HFFc6 (cell line): ENCODE measurements at places on chromosomes 6 and 20. TPM values are rescaled to one million over a fixed set of nuclear protein-coding genes. Genes with fewer than 3 reads are reported as not detected.

DNA sequence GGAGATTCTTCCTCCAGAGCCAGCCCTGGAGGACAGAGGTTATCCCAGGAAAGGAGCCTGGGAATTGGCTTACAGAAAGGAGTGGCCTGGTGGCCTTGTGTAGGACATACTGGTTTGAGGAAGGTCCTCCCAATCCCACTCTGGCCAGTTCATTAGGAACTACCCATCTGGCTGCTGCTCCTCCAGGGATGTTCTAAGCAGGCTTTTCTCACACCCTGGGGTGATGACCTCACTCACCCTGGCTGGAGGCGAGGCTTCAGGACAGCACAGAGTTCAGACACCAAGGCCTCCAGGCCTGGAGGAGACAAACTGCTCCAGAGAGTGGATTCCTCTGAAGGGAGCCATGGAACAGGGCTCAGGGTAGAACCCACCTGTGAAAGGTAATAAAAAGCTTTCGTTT, 8.9 kb downstream of the GNMT start:
- H3K27ac ChIP-seq, result no peak overlapping the region
- H3K4me1 ChIP-seq, result peaks cover 20% of the 10 kb centered on the region
- no peak overlapping the region for H3K4me3 ChIP-seq
- no peaks in the 10 kb centered on the region; the same call in 1 of the 2 replicates for H3K27me3 ChIP-seq
- no peak for DNase-seq
- H3K36me3 ChIP-seq, result no peaks in the 10 kb centered on the region

The TSPO2 gene
- not detected in 3 replicates for total RNA-seq

DNA sequence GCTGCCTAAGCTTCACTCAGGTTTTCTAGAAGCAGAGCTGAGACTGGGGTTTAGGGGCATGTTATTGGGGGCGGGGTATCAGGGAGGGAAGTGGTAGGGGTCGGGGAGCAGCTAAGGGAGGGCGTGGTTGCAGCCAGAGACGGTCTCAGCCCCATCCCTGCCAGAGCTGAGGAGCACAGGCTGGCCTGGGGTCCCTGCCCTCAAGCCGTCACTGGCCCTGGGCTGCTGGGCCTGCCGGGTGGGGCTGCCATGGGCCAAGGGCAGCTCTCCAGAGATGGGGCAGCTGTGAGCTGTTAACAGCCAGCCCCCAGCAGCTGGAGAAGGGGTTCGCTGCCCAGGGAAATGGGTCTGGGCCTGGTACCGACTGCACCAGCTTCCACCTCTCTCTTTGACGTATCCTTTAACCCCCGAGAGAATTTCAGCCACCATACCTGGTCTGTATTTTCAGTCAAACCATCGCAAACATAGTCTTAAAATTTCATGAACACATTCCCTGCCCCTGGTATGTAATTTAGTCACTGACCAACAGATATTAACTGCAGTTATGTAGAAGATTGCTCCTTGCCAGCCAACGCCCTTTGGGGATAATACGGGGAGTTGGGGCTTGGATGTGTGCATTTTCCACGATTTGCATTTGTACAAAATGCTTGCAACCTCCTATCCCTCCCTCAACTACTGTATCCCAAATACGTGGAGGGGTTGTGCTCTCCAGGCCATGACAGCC, 253.4 kb downstream of the TAF4 start:
- no peak overlapping the region for H3K4me3 ChIP-seq
- DNase-seq, result no peak
- no peak overlapping the region for H3K27ac ChIP-seq
- H3K36me3 ChIP-seq, result no peaks in the 10 kb centered on the region
- no peaks in the 10 kb centered on the region for H3K4me1 ChIP-seq
- peaks cover 13% of the 10 kb centered on the region for H3K27me3 ChIP-seq

DNA sequence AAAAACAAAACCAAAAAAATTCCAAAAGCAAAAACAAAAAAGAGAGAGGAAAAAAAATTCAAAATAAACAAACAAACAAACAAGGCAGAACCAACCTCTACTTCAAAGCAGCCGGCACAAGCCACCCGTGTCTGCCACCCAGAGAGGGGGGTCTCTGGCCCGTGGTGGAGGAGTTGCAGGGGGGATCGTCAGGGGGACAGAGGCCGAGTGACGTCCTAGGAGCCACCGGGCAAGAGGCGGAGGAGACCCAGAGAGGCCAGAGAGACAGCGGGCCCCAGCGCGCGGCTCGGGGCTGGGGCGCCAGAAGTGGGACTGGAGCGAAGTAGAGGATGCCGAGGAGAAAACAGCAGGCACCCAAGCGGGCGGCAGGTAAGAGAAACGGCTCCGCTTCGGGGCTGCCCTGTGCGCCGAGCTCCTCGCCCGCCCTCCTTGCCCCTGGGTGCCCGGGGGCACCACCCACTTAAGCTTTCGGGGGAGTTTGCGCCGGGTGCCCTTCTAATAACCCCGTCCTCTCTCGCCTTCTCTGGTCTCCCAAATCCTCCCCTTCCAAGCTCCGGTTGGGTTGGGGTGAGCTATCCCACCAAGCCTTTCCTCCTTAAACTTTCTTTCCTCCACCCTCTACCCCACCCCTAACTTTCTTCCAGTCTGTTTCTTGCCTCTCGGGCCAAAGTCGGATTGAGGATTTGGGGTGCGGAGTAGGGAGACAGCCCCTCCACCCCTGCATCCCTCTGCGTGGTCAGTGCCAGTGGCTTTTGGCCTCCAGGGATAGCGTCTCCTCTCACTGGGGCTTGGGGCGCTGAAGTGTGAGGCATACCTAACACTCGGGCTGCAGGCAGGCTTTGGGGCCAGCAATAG, 1.0 kb downstream of the TSHZ2 start:
- no peaks in the 10 kb centered on the region; the same call in 1 of the 2 replicates for H3K27me3 ChIP-seq
- no peaks in the 10 kb centered on the region for H3K4me1 ChIP-seq
- no peak overlapping the region for H3K4me3 ChIP-seq
- H3K27ac ChIP-seq, result no peak overlapping the region

The SNAP25 gene
- not detected in 2 replicates for total RNA-seq

GRCh38 chr6:89482126-89482525, 49.2 kb downstream of the ANKRD6 start:
- H3K27ac ChIP-seq, result no peak overlapping the region
- peaks cover 11% of the 10 kb centered on the region for H3K27me3 ChIP-seq
- DNase-seq, result no peak
- no peaks in the 10 kb centered on the region for H3K4me1 ChIP-seq
- no peak overlapping the region for H3K4me3 ChIP-seq
- H3K36me3 ChIP-seq, result no peaks in the 10 kb centered on the region

The HLA-DMB gene
- not detected in 3 replicates for total RNA-seq

- no peaks in the 10 kb centered on the region for H3K36me3 ChIP-seq
- H3K27ac ChIP-seq, result no peak overlapping the region
- H3K4me1 ChIP-seq, result no peaks in the 10 kb centered on the region
These were observed 76.0 kb upstream of the SHLD1 start for GRCh38 chr20:5674176-5674660.

- no peaks in the 10 kb centered on the region for H3K4me1 ChIP-seq
- H3K4me3 ChIP-seq, result no peak overlapping the region
- DNase-seq, result no peak
- no peaks in the 10 kb centered on the region; the same call in 1 of the 2 replicates for H3K27me3 ChIP-seq
- no peak overlapping the region for H3K27ac ChIP-seq
These were observed 165.5 kb downstream of the MANEA start for GRCh38 chr6:95742767-95743289.
